Chondrocyte (in vitro differentiated cells): ENCODE measurements at places on chromosomes 6 and 20. TPM values are rescaled to one million over a fixed set of nuclear protein-coding genes. Genes with fewer than 3 reads are reported as not detected.

GRCh38 chr6:42279144-42279781 lies 61.6 kb upstream of the MRPS10 start:
- no peaks in the 10 kb centered on the region for H3K36me3 ChIP-seq
- H3K27me3 ChIP-seq, result no peaks in the 10 kb centered on the region
- no peak overlapping the region for H3K4me3 ChIP-seq

MUC21 gene
- total RNA-seq, result not detected in 3 replicates

GRCh38 chr20:46772901-46773300 lies 63.5 kb downstream of the SLC2A10 start:
- no peak for DNase-seq
- no peak overlapping the region for H3K4me3 ChIP-seq
- H3K27ac ChIP-seq, result no peak overlapping the region
- peaks cover 4% of the 10 kb centered on the region for H3K4me1 ChIP-seq
- H3K36me3 ChIP-seq, result peaks cover 3% of the 10 kb centered on the region

- peaks cover 43% of the 10 kb centered on the region for H3K36me3 ChIP-seq
- H3K4me1 ChIP-seq, result peaks cover 15% of the 10 kb centered on the region
- DNase-seq, result no peak
- no peak overlapping the region for H3K27ac ChIP-seq
Observed at GRCh38 chr6:152189736-152190135, 382.3 kb downstream of the ESR1 start.
